COLO829 (cell line): ENCODE measurements at places on chromosomes 3 and 15.

GRCh38 chr3:18809640-18810305, 338.5 kb upstream of the KCNH8 start:
- DNase-seq = no peak

DNA sequence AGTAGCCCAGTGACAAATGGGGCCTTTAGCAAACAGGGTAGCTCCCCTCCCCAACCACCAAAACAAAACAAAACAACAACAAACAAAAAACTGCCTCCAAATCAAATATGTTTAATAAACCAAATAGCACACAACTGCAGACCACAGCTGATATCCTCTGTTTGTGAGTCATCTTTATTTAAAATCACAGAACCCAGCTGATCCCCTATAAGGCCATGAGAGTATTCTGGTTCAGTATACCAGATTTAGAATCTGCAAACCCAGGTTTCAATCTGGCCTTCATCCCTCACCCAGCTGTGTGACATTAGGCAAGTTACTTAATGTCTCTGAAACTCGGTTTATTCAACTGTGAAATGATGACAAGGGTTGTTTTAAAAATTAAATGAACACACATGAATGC, 124.5 kb downstream of the SUCLG2 start:
- DNase-seq = no peak

- no peak for DNase-seq
These were observed 114.0 kb upstream of the ALDH1A3 start for GRCh38 chr15:100765467-100766241.

DNA sequence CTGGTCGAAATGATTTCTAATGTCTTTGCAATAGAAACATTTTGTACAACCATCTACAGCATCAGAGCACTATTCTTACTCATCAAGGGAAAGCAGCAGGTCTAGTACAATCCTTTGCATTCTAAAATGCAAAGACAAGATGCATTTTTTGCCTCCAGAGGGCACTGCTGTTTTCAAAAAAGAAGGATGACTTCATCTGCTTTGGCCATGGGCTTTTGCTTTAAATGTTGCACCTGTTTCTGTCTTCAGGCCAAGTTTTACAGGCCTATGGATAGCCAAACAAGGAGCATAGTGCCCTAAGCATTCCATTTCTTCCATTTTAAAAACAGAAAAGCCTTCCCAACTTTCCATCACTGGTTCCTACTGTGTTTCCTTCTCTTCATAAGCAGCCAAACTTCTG, 3.4 kb downstream of the PARP9 start:
- peak; percentile 79 for DNase-seq

DNA sequence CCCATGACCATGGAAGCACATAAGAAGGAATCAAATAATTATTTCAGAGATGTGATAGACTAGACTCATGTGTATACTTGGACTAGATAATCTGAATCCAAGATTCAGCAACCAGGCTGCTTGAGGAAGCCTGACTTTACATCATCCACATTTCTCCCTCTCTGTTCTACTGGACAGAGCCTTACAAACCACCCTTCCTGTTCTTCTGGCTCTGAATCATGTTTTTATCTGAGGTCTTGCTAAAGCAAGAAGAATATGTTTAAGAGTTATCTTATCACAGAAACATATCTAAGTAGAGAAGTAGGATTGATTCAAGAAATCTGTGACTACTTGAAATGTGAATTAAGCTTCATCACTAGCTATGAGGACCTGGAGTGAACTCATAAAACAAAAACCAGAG, 71.1 kb upstream of the SLC24A5 start:
- DNase-seq = no peak

- no peak for DNase-seq
These were observed 49.5 kb downstream of the ABTB1 start for GRCh38 chr3:127722091-127722784.

DNA sequence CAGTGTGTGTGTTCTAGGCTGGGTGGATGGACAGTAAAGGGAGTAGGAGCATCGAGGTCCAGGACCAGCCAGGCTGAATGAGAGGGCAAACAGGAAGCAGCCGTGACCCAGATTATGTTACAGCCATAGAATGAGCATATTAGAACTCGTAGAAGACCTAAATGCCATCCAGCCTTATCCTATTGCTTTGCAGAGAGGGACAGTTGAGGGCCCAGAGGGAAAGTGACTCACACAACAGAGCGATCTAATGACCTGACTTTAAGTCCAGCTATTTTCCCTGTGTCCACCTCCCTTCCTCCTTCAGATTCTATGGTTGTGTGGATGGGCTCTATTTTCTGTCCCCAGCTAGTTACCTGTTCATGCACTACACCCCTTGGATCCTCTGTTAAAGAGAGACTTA, 634.1 kb upstream of the TBL1XR1 start:
- DNase-seq = no peak

GRCh38 chr3:151305060-151305774, 11.4 kb downstream of the GPR87 start:
- peak; percentile 56 for DNase-seq

DNA sequence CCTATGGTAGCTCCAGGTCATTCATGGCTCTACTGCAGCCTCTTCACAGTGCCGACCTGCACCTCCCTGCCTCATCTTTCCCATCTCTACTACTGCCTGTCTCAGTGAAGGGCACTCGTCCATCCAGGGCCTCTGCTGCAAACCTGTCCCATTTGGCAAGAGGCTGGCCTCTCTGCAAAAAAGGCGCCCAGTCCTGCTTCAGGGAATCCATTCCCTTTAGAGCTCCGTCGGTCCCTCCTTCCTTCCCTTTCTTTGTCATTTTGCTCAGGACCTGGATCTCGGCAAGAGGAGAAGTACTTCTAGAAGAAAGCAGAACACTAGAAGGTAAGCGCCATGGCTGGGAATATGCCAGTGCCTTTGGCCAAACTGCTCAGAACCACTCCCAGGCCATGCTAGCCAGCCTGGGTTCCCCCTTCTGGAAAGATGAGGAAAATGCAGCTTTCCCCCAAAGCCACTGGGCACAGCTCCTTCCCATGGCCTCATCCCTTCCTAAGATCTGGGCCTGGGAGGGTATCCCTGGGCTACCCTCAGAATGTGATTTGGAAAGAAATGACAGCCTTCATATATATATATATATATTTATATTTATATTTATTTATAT, 6.4 kb upstream of the ISL2 start:
- peak; percentile 13 for DNase-seq

DNA sequence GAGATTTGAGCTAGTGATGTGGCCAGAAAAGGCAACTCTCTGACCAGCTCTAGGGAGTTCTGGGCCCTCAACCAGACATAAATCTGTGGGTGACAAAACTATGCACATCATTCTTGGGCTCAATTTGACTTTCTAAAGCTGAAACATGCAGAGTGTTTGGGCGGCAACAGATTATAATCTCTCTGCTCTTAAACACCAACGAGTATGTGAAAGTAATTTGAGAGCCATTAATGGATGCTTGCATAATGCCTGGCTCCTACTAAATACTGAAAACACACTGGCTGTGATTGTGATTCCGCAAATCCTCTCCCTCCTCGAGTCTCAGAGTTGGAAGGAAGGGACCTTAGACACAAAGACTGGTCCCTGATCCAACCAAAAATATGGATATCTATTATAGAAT, 186.7 kb downstream of the UACA start:
- no peak for DNase-seq

DNA sequence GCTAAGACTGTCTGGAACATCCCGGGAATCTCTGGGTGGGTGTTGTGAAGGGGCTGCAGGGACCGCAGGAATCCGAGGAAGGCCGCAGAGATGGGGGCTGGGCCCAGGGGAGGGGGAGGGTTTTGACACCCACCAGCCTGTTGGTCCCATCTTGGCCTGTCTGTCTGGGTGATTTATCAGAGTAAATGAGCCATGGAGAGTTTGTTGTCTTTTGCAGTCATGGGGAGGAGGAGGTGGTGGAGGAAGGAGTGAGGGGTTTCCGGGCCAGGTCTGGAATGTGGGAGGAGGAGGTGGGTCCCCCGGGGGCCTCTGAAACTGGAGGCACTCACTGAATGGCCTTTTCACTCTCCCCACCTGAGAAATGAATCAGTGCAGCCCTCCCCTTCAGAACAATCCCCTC, 11.5 kb downstream of the SEMA3F start:
- no peak for DNase-seq

GRCh38 chr3:45273681-45274515, 47.8 kb upstream of the TMEM158 start:
- no peak for DNase-seq

DNA sequence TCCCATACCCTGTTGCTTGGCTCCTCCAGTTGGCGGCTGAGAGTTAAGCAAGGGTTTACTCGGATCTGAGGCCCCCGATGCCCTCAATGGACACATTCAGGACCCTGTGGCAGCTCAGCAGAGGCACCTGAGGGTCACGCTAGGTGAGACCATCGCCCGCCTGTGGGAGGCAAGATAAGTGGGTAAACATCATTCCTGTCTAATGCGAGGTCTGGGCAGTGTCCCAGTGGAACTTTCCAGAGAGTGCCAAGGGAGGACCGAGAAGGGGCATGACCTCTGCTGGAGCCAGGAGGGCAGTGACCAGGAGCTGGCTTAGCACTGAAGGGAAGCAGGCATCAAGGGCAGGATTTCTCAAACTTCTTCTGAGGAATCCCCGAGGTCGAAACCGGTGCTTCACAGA, 65.4 kb upstream of the SEC61A1 start:
- no peak for DNase-seq

- DNase-seq = peak; percentile 11
These were observed at the start of gene ELL3 for GRCh38 chr15:43776718-43777266. ELL3 (minus strand) TSS chr15:43776966; CDS start chr15:43776901, 65 bp downstream.

DNA sequence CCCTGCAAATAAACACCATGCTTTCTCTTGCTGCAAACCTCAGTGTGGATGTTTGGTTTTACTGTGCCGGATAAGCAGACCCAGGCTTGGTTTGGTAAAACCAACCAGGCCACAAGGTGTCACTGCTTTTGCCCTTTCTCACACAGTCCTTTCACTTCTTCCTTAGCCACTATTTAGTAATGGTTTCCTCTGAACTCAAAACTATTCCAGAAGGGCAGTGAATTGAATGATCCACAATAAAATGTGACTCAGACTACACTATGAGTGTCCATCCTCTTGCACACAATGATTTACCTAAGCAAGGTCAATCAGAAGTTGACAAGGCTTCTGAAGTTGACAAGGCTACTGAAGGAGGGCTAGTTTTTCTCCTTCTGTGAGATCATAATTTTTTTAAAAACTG, 552.4 kb upstream of the CCDC54 start:
- no peak for DNase-seq

GRCh38 chr3:120763601-120764000, 21.1 kb downstream of the GTF2E1 start:
- DNase-seq = no peak

GRCh38 chr3:52742418-52743041, 28.2 kb downstream of the NEK4 start:
- peak; percentile 57 for DNase-seq

DNA sequence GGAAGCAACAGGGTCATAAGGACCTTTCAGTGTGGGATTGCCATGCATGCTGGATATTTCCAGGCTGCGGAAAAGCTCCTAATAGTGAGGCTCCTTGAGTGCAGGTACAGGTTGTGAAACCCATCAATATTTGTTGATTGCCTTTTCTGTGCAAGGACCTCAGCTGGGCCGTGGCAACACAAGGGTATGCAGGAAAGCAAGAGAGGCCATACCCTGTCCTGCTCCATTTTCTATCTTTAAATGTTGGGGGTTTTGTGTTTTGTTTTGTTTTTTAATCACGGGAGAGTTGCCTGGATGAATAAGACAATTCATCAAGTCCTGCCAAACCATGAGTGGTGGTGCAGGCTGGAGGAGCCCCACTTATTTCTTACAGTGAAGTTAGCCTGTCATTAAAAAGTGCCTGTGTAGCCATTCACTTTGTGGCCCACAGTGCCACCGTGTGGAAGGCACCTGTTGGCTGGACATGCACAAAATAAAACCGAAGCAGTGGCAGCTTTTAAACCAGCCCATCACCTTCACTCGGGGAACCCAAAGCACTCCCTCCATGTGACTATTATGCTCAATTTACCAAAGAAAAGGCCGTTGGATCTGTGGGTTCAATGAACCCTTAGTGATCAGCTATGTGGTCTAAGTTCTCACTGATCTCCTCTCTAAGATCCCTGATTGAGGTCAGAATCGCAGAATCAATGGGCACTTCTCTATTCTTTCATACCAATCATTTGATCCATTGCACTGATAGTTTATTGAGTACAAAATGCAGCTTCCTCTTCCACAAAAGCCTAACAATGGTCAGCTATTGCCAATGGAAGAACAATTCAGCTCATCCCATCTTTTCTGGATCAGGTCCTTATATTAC, 42.2 kb downstream of the CLDN18 start:
- DNase-seq = no peak

DNA sequence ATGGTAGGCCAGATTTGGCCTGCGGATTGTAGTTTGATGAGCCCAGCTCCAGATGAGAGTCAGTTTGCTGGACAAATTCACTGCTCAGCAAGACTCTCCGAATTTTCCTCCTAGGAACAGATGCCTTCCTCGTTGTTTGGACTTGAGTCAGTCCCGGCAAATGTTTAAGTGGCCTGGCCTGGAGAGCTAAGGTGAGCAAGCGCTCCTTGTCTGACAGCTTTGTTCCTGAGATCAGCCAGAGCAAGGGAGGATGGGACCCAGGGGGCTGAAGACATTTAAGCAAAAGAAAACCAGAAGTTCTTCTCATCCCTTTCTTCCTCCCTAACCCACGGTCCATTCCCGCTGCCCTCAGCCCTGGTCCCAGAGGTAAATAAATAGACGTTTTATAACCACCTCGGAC, 40.3 kb downstream of the POLR2M start:
- DNase-seq = no peak

- DNase-seq = no peak
These were observed 7.5 kb downstream of the OXTR start for GRCh38 chr3:8761866-8762265.

DNA sequence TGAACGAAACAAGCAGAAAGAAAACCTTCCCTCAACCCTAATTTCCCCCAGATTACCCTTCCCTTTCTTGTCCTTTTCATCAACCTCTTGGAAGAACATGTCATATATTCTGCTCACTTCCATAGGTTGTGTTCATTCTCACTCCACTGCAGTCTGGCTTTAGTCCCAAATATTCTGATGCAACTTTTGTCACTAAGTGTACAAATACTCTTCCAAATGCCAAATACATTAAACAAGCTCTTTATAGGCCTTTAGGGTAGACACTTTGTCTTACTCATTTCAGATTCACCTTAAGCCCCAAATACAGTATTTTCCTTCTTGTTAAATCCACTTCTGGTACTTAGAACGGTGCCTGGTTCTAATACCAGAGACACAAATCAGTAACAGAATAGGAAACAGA, 406.5 kb upstream of the CDIN1 start:
- no peak for DNase-seq

- no peak for DNase-seq
These were observed 106.0 kb upstream of the TRIM42 start for GRCh38 chr3:140571836-140572235.

DNA sequence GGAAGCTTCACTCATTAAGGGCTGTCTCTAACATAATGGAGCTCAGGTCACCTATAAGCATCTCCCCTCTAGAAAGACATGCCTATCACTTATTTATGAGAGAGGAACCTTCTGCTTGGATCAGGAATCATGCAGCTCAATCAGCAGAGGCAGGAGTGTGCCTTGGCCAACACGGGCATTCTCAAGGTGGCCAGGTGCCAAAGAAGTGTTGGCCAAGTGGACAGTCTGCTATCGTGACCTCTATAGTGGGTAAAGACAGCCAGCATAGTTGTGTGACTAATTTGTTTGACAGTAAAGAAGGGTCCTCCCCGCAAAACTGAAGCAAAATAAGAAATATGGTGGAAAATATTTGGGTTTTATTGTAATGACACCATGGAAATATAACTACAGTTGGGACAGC, 14.7 kb upstream of the AGTR1 start:
- DNase-seq = no peak
